Smooth muscle cell of bladder (primary cell): ENCODE measurements at places on chromosomes 1 and 21. TPM values are rescaled to one million over a fixed set of nuclear protein-coding genes. Genes with fewer than 3 reads are reported as not detected.

Gene IPO13
- 13.4 and 17.5 TPM in 2 replicates for total RNA-seq

Gene ARTN
- total RNA-seq, result 0.14 and 0.18 TPM in 2 replicates

Gene TPTE
- not detected in 2 replicates for total RNA-seq

Gene CADM3
- total RNA-seq, result under 0.01 and 0.09 TPM in 2 replicates

Gene FOXD3
- total RNA-seq, result not detected in 2 replicates

Gene KCNJ6
- 0.14 TPM in 1 of 2 replicates, not detected in the other for total RNA-seq

Gene SCNM1
- total RNA-seq, result 28.6 and 33.4 TPM in 2 replicates

Gene UBL4B
- not detected in 2 replicates for total RNA-seq

Gene A3GALT2
- not detected in 2 replicates for total RNA-seq

Gene CNTN2
- total RNA-seq, result not detected in 2 replicates

Gene TNFRSF9
- 0.14 and 0.18 TPM in 2 replicates for total RNA-seq

Gene TFF1
- total RNA-seq, result not detected in 2 replicates

Gene WNT4
- total RNA-seq, result 0.28 and 0.74 TPM in 2 replicates

Gene ANGPTL1
- total RNA-seq, result 8.8 and 15.6 TPM in 2 replicates

Gene TNFRSF8
- 0.14 and 0.28 TPM in 2 replicates for total RNA-seq

Gene PPM1J
- total RNA-seq, result 0.55 and 0.57 TPM in 2 replicates

Gene WDR26
- 52.5 and 63.3 TPM in 2 replicates for total RNA-seq

Gene UBE2J2
- total RNA-seq, result 34.0 and 44.7 TPM in 2 replicates

Gene SYNC
- 50.1 and 70.8 TPM in 2 replicates for total RNA-seq

Gene LEFTY2
- not detected in 2 replicates for total RNA-seq

Gene DRAXIN
- not detected in 2 replicates for total RNA-seq

Gene LRRC3
- under 0.01 and 0.14 TPM in 2 replicates for total RNA-seq
